Naive thymus-derived CD4-positive, alpha-beta T cell (primary cell): ENCODE measurements at places on chromosomes 6 and 20. TPM values are rescaled to one million over a fixed set of nuclear protein-coding genes. Genes with fewer than 3 reads are reported as not detected.

The BICRAL gene
- 32.8 TPM for total RNA-seq

The PRRT1 gene
- total RNA-seq: 3.1 TPM

The PBOV1 gene
- total RNA-seq: not detected

- no peak overlapping the region for H3K4me3 ChIP-seq
- H3K36me3 ChIP-seq: no peaks in the 10 kb centered on the region
- no peak overlapping the region for H3K27ac ChIP-seq
- no peak for DNase-seq
These were observed 35.2 kb downstream of the GPX6 start for GRCh38 chr6:28480253-28480932.

DNA sequence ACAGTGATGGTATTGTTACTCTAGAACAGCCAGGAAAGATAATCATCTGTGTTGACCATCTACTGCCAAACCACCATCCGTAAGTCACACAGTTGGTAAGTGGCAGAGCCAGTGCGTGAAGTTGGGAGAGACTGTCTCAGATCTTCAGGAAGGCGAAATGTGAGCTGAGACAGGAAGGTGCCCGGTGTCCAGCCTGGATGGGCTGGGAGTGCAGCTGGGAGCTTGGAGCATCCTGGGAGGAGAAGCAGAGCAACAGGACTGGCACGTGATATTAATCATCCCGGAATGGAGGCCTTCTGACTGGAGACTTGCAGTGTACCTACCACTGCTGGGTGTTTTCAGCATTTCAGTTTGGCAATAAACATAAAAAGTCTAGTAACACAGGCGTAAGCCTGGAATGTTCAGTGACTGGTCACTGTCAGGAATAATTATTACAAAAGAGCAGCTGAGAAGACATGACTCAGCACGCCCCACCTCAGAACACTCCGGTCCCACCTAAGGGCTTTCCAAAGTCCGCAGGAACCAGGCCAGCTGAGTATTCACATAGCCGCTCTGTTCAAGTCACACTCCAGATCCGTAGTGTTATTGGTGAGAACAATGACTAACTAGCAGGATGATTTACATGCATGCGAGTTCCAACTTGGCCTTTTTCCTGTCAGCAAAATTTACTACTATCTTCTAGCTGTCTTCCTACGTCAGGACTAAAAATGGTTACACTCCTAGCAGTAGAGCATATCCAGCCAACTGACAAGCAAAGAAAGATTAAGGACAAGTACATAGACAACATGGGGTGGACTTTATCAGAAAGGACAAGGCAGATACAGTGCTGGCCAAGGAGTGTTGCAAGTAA is 45.1 kb upstream of the PNRC1 start:
- no peak for DNase-seq
- H3K4me1 ChIP-seq: no peaks in the 10 kb centered on the region
- no peaks in the 10 kb centered on the region for H3K27me3 ChIP-seq
- no peak overlapping the region for H3K27ac ChIP-seq
- H3K36me3 ChIP-seq: no peaks in the 10 kb centered on the region

GRCh38 chr20:57481281-57481711 is 43.6 kb downstream of the CTCFL start:
- H3K4me1 ChIP-seq: peaks cover under 1% of the 10 kb centered on the region
- H3K27me3 ChIP-seq: no peaks in the 10 kb centered on the region
- no peaks in the 10 kb centered on the region for H3K36me3 ChIP-seq
- H3K27ac ChIP-seq: peak overlapping the region; percentile 47
- DNase-seq: no peak

- H3K4me1 ChIP-seq: no peaks in the 10 kb centered on the region
- no peaks in the 10 kb centered on the region for H3K27me3 ChIP-seq
- H3K27ac ChIP-seq: no peak overlapping the region
- no peak for DNase-seq
These were observed 141.3 kb upstream of the CENPW start for GRCh38 chr6:126198631-126199030.
